ELF-1 (cell line): ENCODE measurements at places on chromosomes 2 and 18.

DNA sequence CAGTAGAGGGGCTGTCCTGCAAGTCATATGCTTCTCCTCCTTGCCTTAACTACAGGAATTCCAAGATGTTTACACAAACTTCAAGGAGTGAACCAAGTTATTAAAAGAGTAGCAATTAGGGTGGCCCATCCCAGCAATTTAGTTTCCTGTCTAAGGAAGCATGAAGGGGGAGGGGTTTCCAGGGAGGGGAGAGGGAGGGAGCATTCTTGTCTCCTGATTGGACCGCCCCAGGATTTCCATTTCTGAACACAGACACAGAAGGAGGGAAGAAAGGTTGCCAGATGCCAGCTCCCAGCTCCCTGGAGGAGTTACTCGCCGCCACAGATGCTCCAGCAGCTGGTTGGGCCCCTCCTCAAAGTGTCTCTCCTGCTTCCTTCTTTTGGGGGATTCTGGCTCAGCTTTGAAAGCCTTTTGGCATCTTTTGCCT, 107.6 kb downstream of the TRIB2 start:
- peak; percentile 30 for DNase-seq

- DNase-seq: no peak
These were observed 45.7 kb upstream of the RAPH1 start for GRCh38 chr2:203580844-203581243.

DNA sequence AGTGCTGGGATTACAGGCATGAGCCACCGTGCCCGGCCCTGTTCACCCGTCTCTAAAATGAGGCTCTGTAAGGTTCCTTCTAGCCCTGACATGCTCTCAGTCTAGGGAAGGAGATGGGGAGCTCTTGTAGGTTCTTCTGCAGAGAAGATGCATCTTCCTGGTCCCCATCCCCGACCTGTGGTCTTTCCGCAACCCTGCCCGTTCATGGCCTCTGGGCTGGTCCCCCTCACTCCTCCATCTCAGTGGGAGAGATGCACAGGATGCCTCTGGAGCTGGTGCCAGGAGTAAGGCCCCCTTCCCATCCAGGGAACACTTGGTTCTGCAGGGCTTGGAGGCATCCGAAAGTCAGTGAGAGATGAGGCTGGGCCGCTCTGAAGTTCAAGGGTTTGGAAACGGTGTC, 212.7 kb downstream of the KLHL29 start:
- no peak for DNase-seq

- DNase-seq: no peak
These were observed 287.0 kb upstream of the CCDC68 start for GRCh38 chr18:55246278-55246677.

DNA sequence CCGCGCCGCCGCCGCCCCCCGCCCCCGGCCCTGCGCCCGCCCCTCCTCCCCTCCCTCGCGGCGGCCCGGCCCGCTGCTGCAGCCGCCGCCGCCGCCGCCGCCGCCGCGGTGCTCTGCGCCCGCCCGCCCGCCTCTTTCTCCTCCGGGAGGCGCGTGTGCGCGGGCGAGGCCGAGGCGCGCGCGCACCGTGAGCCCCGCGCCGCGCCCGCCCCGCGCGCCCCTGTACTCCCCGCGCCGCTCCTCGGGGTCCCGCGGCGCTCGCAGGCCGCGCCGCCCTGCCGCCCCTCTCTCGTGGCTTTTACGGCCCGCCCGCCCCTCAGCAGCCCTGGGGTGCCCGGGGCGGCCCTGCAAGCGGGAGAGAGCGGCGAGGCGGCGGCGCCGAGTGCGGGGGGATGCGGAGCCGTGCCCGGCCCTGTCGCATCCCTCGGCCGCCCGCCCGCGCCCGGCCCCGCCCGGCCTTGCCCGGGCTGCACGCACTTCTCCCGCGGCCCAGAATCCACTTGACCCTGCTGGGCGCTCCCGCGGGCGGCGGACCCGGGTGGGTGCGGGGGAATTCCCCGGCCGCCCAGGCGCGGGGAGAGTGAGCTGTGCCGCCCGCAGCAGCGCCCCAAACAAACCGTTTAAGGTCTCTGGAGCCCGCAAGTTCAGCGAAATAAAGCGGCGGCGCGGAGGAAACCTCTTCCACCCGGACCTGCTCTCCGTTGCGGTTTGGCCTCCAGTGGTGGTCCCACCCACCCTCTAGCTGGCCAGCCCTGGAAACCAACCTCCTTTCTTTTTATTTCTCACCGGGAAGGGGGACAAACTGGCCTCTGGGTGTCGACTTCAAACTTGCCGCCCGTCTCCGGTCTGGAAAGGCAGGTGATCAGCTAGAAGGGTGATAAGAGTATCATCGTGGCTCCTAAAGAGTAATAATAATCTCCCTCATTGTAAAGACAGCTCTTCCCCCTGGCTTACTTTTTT, 37.4 kb downstream of the AFF3 start:
- peak; percentile 20 for DNase-seq

DNA sequence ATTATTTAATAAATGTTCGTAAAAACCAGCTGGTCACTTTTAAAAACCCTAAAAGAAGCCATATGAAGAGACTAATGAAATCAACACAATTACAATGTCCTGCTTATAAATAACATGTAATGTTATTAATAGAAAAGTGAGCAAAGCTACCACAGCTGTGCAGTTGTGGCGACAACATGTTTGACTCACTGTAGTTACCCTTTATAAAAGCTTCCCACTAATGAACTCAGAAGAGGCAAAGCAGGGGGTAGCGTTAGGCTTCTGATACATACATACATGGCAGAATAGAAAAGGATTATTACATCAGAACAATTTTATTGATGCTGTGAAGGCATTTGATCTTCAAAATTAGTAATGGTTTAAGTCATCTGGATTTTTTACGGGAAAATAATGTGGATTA, 219.7 kb downstream of the SLC4A10 start:
- DNase-seq: no peak
